Cardiac septum (tissue), 1 donor: ENCODE measurements at places on chromosomes 7 and 10. TPM values are rescaled to one million over a fixed set of nuclear protein-coding genes. Genes with fewer than 3 reads are reported as not detected.

GPR15LG gene
- total RNA-seq: not detected

HKDC1 gene
- total RNA-seq: not detected

CALY gene
- not detected for total RNA-seq

VAX1 gene
- not detected for total RNA-seq

SLC26A5 gene
- total RNA-seq: not detected

FBXO24 gene
- 0.40 TPM for total RNA-seq

FAM13C gene
- total RNA-seq: 7.5 TPM

CYP3A7 gene
- total RNA-seq: not detected

PGAM2 gene
- 322 TPM for total RNA-seq

NACAD gene
- 5.3 TPM for total RNA-seq

CDK14 gene
- total RNA-seq: 25.7 TPM

AGMO gene
- 0.40 TPM for total RNA-seq

BTBD16 gene
- total RNA-seq: not detected

VPS37D gene
- 2.4 TPM for total RNA-seq

ZNRF2 gene
- total RNA-seq: 11.7 TPM

PON1 gene
- total RNA-seq: not detected

POU6F2 gene
- total RNA-seq: 0.19 TPM

GPR26 gene
- not detected for total RNA-seq

HOXA9 gene
- not detected for total RNA-seq

GIMAP5 gene
- 6.6 TPM for total RNA-seq

NEUROG3 gene
- total RNA-seq: not detected

PDLIM1 gene
- total RNA-seq: 334 TPM

FOXI2 gene
- total RNA-seq: 0.24 TPM

MYPN gene
- 196 TPM for total RNA-seq

CNPY1 gene
- not detected for total RNA-seq

KNDC1 gene
- 0.05 TPM for total RNA-seq

PRSS37 gene
- not detected for total RNA-seq

ZNF485 gene
- total RNA-seq: 1.7 TPM

ITGA8 gene
- 2.5 TPM for total RNA-seq

FAM24B gene
- total RNA-seq: 0.43 TPM

CTNNA3 gene
- total RNA-seq: 198 TPM

TRIP6 gene
- total RNA-seq: 24.4 TPM

SPOCK2 gene
- 7.5 TPM for total RNA-seq

CHAT gene
- not detected for total RNA-seq

SLC39A12 gene
- not detected for total RNA-seq

ERVW-1 gene
- not detected for total RNA-seq

CALML5 gene
- not detected for total RNA-seq

ENTPD7 gene
- 2.5 TPM for total RNA-seq

KCNIP2 gene
- 14.9 TPM for total RNA-seq

OR2A25 gene
- not detected for total RNA-seq

DPCD gene
- 17.5 TPM for total RNA-seq

PKD1L1 gene
- 2.5 TPM for total RNA-seq

DGKB gene
- total RNA-seq: 0.75 TPM

CCL24 gene
- total RNA-seq: not detected

ARHGAP22 gene
- total RNA-seq: 4.4 TPM

STEAP1 gene
- total RNA-seq: 6.5 TPM
